CD4-positive, alpha-beta T cell treated with Interleukin-12 subunit alpha and Interleukin-12 subunit beta, for 1 hour (primary cell): ENCODE measurements at places on chromosomes 5 and 9.

DNA sequence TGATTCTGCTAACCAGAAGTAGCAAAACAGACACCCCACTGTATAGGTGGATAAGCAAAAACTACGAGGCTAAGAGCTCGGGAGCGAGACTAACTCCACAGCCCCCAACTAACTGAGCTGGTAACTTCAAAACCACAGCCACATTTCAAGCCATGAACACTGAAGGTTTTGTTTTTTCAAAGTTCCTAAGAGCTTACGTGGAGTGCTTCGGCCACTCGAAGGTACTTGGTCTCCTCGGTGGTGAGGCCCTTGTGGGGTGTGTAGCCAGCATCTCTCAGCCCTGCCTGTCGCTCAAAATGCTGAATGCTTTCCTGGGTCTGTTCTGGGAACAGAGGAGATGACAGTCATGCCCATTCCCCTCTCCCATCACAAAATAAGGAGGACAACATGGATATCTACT, 11.1 kb downstream of the KIAA1191 start:
- DNase-seq = no peak

DNA sequence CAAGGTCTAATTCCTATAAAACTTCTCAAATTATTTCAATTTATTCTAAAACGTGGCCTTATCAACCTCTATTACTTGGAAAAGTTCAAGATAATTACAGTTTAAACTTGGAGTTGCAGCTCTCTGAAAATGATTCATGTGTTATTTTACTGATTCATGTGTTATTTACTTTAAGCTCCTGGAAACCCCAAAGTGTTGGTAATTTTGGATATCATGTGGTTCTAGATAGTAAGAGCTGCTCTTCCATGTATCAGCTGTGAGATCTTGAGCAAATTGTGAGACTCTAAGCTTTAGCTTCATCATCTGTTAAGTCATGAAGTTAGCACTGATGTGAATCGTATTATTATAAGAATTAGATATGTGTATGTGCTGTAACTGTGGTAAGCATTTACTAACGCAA, 749.2 kb downstream of the TLE4 start:
- no peak for DNase-seq

GRCh38 chr9:134791009-134791408, 89.6 kb upstream of the FCN2 start:
- DNase-seq = no peak

- peak; percentile 6 for DNase-seq
Observed at GRCh38 chr5:116145416-116145815, 60.6 kb downstream of the COMMD10 start.

GRCh38 chr9:127200106-127200862, 64.3 kb upstream of the GARNL3 start:
- DNase-seq = no peak

DNA sequence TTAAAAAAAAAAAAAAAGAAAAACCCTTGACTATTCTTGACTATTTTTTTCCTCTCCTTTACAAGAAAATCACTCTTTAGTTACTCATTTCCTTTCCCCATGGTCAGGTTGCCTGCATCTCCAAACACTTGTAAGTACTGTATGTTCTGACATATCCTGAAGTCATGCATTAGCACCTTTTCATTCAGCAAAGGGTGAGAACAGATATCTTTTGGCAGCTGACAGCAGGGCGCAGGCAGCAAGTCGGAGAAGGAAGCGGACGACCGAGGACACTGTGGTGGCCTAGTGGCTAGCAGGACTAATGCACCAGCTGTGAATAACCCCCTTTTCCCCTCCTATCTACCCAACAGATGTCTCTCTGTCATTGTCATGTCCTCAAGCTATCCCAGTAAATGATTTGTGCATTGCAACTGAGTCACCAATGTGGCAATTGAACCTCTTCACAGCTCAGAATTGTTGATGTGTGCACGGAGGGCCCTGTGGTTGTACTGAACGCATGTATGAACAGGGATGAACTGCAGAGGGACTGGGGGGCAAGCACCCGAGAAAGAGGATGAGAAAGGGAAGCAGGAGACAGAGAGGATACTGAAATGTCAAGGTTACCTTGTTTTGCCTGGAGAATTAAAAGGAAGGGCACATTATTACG, 996.0 kb upstream of the ARRDC3 start:
- no peak for DNase-seq

DNA sequence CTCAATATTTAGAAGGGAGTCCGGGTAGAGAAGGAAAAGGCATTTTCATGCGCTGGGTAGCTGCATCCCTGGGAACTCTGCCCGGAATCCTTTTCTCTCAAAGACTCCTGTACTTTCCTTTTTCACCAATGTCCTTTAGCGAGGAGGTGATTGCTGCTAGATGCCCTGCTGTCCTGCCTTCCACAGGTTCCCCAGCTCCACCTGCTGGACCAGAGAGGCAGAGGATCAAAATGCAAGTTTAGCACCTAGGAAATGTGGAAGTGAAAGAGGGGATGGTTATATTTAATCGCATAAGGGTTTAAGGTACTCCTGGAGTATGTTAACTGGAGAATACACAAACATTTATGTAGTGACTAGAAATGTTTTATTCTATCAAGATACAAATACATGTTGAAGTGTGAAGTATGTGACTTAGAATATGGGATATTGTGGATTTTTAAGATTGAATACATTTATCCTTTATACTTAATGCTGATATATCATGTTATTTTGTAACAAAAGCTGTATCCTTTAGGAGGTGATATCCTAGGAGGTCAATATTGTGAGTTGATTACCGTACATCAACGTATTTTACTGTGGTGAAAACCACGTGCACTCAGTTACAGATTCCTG, 145.7 kb downstream of the ARHGAP26 start:
- peak; percentile 5 for DNase-seq
